ENCODE measurements at places on chromosomes 16 and 17.

GRCh38 chr17:13541032-13541480 lies 60.7 kb downstream of the HS3ST3A1 start:
- DNase-seq, result no peak

DNA sequence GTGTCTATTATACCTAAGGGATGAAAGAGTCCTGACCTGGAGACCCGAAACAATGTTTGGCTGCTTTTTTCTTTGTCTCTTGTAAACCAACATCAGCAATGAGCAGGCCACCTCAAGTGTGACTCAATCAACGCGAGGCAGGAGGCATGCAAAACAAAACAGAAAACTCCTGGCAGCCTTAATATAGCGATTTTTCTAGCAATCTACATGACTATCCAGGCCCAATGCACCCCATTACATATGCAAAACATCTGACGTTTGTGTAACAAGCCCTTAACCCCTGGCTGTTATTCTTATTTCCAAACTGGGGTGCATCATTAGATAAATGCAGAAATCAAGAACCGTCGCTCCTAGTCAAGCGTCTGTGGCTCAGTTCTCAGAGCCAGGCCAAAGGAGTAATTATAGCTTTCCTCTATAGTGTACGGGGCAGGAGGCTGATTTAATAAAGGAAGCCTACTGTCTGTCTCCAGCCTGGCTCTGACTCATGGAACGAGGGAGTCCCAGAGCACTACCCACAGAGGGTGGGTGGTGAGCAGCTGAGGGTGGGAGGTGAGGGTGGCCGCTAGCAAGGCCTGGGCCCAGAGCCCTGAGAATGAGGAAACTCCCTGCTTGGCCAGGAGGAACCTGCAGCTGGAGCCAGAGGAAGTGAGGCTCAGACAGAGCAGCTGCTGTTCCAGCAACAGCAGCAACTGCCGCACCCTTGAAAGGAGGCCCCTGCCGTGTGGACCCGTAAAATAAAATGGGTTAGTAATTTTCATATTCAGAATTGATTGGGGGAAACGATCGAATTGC lies 43.9 kb downstream of the CHD9 start:
- no peak for DNase-seq

GRCh38 chr17:42917236-42917603 lies 16.6 kb downstream of the G6PC1 start:
- DNase-seq, result no peak

DNA sequence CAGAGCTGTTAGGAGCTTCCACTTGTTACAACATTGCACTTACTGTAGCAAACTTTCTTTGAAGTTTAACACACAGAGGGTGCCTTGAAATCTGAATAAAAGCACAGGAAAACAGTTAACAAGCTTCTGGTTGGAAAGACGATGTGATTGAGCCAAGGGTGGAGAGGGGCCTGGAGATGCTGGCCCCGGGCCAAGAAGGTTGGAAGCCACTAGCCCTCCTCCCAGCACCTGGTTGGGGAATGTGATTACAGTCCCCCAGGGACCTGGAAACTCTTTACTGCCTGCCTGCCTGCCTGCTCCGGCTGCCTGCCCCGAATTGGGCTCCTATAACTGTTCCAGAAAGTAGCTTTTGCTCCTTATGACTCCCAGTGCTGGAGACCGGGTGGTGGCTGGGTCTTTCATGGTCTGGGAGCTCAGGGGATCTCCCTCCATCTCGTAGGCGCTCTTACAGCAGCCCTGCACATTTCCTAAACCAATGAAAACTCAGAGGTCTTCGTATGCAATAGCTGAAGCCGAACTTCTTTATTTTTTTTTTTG lies 48.0 kb upstream of the ZFHX3 start:
- DNase-seq, result peak; percentile 49

- no peak for DNase-seq
Measured at GRCh38 chr16:78385086-78385805, 285.8 kb downstream of the WWOX start.

GRCh38 chr16:16149710-16150116 lies 73.6 kb downstream of the ABCC6 start:
- DNase-seq, result no peak

DNA sequence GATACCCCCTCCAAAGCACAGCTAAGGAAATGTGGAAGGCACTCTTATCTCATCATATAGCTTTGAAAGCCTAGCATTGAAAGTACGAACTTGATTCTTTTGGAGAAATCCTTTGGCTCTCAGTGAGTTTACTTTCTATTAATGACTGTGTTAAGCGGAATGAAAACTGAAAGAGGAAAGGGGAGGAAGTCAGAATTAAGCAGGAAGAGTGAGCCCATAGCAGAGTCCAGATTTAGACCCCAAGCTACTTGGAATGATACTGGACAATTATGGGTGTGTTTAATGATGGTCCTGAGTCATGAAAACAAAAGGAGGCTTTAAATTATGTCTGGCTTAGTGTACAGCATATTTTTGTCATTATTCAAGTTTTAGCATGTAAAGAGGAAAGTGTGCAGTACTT lies 42.2 kb downstream of the TENT4B start:
- no peak for DNase-seq

- no peak for DNase-seq
Measured at GRCh38 chr17:78933025-78933958, 8.1 kb upstream of the TIMP2 start.

DNA sequence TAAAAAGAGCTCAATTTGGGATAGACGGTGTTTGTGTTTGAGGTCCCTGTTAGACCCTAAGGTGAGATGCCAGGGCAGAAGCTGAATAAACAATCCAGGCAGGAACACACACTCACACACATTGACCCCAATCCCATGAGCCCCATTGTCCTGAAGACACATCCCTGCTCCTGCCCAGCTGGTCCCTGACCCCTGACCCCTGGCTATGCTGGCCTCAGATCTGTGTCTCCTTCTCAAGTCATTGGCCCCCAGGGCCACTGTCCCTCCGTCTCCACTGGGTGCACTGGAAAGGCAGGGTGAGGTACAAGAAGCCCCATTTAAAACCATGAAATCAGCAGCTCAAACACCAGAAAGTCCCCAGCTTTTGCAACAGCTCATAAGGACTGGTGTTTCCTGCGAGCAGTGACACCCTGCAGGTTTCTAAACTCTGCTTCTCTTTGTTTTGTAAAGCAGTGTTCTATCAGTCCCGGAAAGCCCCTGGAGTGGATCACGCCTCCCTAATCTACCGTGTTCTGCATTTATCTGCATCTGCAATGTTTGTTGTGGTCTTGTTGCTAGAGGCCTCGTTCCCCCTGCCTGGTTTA lies 18.0 kb upstream of the ASGR2 start:
- peak; percentile 43 for DNase-seq

DNA sequence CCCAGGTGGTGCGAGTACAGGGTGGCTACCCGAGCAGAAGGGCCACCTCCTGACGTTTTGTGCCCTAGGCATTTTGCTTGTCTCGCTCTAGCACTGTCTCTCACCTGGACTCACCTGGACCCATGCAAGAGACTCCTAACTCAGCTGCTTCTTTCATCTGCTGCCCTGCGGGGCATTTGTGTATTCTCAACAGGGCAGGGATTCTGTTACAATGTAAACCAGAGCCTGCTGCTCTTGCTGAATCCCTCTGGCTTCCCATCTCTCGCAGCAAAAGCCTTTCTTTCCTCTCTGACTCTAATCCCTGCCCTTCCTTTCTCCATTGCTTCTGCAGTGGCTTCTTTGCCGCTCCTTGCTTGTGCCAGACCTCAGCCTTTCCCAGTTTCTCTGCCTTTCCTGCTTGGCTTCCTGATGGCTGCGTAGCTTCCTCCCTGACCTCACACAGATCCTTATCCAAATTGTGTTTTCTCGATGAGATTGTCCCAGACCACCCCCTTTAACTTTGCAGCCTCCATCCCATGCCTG lies 10.2 kb downstream of the ARSG start:
- DNase-seq, result no peak

DNA sequence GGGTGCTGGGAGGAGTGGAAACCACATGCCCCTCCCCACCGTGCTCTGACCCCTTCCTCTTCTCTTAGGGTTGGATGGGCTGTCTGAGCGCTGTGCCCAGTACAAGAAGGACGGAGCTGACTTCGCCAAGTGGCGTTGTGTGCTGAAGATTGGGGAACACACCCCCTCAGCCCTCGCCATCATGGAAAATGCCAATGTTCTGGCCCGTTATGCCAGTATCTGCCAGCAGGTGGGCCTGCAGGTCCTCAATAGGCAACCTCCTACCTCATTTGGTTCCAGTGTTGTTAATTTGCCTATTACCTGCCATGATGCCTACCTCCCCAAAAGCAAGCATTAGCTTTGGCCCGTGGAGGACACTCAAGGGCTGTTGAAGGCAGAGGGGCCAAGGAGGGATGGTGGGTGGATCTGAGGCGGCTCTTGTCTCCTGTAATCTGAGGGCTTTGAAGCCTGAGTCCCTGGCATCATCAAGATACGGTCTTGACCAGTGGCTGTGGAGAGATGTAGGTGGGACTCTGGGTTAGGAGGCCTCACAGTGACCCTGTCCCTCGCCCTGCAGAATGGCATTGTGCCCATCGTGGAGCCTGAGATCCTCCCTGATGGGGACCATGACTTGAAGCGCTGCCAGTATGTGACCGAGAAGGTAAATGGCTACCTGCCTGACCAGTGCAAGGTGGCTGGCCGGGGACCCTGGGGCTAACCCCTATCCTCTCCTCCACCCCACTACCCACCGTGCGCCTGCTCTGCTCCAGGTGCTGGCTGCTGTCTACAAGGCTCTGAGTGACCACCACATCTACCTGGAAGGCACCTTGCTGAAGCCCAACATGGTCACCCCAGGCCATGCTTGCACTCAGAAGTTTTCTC lies 3.4 kb downstream of the ALDOA start:
- DNase-seq, result no peak

DNA sequence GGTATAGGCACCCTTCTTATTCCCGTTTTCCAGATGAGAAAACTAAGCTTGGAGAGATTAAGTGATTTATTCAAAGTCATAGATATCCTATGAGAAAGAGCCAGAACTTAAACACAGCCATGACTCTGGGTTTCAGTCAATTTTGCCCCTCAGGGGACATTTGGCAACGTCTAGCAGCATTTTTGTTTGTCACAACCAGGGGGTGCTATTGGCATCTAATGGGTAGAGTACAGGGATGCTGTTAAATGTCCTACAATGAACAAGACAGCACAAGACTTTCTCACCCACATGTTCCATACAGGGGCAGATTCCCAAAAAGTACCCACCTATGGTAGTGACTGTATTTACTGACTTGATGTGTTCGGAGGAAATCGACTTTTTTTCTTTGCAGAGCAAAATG lies 4.8 kb upstream of the SHISA9 start:
- peak; percentile 35 for DNase-seq

DNA sequence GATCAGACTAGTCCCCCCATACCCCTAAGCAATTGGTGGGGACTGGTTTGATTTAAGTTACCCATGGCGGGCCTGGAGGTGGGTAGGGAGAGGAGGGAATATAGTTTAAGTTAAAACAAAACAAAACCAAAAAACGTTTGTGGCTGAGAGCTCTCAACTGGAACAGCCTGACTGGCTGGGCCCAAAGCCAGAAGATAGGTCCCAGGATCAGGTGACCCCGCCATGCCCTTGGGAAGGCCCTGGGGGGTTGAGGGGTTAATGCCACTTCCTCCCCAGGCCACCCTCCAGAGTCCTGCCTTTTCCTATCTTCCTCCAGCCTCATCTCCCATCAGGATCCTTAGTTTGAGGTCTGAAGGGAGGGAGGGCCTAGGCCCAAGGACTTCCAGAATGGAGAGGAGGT lies 82.3 kb upstream of the LHX1 start:
- no peak for DNase-seq

DNA sequence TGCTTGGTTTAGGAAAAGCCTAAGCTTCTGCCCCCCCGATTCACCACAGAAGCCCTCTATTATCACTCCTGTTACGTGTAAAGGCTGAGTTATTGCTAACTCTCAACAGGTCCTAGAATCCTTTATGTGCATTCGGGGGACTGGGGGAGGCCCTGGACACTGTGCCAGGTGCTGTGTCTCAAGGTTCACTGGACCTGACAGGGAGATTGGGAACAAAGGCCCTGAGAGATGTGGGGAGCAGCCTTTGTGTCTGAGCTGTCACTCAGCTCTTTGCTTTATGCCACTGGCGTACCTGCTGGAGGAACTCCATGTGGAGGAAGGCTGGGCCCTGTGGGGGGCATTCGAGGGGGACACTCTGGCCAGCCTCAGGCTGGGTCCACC lies 65.9 kb downstream of the METRNL start:
- DNase-seq, result no peak

GRCh38 chr17:4331614-4332013 lies 34.9 kb downstream of the UBE2G1 start:
- no peak for DNase-seq

- DNase-seq, result no peak
Measured at GRCh38 chr17:2081564-2081963, 26.7 kb downstream of the HIC1 start.

GRCh38 chr17:79940459-79941087 lies 95.1 kb downstream of the TBC1D16 start:
- DNase-seq, result no peak

- DNase-seq, result no peak
Measured at GRCh38 chr16:19238406-19238805, 47.1 kb upstream of the CLEC19A start.

- DNase-seq, result no peak
Measured at GRCh38 chr16:20865420-20866131, 34.6 kb downstream of the DCUN1D3 start.

DNA sequence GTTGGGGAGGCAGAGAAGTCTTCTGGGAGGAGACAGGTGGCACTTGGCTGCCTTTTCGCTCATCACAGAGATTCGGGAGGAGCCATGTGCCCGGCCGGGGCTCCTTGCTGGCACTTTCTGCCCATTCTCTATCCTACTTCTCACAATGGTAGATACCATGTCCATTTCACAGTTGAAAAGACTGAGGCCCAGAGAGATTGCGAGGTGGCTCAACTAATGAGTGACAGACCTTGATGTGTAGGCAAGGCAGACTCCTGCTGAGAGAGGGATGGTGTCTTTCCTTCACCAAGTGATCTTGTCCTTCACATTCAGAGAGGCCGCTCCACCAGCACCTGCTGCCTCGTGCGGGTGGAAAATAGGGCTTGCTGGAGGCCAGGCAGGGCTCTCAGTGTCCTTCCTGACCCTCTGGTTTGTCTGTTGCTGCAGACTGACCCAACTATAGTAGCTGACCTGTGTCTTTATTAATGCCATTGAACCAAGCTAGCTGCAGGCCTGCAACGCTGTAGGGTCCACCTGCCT lies 42.1 kb downstream of the MPRIP start:
- no peak for DNase-seq

- no peak for DNase-seq
Measured at GRCh38 chr16:51031598-51031997, 119.5 kb downstream of the SALL1 start.

- DNase-seq, result no peak
Measured at GRCh38 chr16:20517149-20517548, 59.0 kb downstream of the ACSM2B start.

- no peak for DNase-seq
Measured at GRCh38 chr16:88591577-88592021, 21.4 kb downstream of the ZC3H18 start.

- DNase-seq, result no peak
Measured at GRCh38 chr16:87955302-87956097, 4.3 kb downstream of the BANP start.

DNA sequence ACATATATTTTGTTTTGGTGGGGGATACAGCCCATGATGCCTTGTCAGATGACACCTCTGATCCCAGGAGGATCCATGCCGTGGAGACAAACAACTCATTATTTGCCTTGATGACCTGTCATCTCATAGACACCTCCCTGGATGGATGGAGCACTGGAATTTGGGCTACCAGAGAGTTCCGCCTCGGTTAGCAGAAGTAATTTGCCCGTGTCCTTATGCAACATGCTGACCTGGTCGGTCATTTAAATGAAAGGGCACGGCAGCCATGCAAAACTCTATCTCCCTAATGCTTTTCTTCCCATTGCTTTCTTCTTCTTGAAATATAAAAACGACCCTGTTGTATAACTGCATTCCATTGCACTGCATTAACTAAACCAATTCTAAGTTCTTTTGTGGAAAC lies 145.3 kb downstream of the GRIN2A start:
- no peak for DNase-seq

Measured in HuH-7 (cell line).